ENCODE measurements at places on chromosomes 4 and X. TPM values are rescaled to one million over a fixed set of nuclear protein-coding genes. Genes with fewer than 3 reads are reported as not detected.

GRCh38 chr4:144666539-144667175, 20.7 kb downstream of the HHIP start:
- peak; percentile 59 for DNase-seq

GRCh38 chr4:119000400-119000799, 111.7 kb downstream of the SYNPO2 start:
- DNase-seq, result no peak

- no peak for DNase-seq
These were observed 25.6 kb downstream of the SLC16A2 start for GRCh38 chrX:74446876-74447275.

The GAGE1 gene
- total RNA-seq, result 0.20 TPM

DNA sequence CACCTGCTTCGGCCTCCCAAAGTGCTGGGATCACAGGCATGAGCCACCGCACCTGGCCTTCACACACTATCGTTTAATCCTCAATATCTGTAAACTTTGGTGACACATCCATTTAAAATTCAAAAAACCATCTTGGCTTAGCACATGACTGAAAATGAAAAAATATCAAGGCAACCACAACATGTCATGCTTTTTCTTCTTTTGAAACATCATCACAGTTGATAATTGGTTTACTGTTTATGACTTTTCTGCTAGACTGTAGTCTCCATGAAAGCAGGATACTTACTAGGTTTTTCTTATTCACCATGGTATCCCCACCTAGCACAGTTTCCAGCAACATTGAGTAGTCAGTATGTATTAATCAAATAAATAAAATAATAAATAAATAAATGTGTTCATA, 11.0 kb downstream of the GNRHR start:
- DNase-seq, result no peak

The MAGEA10 gene
- 0.60 TPM for total RNA-seq

The SSX2B gene
- total RNA-seq, result 3.7 TPM

DNA sequence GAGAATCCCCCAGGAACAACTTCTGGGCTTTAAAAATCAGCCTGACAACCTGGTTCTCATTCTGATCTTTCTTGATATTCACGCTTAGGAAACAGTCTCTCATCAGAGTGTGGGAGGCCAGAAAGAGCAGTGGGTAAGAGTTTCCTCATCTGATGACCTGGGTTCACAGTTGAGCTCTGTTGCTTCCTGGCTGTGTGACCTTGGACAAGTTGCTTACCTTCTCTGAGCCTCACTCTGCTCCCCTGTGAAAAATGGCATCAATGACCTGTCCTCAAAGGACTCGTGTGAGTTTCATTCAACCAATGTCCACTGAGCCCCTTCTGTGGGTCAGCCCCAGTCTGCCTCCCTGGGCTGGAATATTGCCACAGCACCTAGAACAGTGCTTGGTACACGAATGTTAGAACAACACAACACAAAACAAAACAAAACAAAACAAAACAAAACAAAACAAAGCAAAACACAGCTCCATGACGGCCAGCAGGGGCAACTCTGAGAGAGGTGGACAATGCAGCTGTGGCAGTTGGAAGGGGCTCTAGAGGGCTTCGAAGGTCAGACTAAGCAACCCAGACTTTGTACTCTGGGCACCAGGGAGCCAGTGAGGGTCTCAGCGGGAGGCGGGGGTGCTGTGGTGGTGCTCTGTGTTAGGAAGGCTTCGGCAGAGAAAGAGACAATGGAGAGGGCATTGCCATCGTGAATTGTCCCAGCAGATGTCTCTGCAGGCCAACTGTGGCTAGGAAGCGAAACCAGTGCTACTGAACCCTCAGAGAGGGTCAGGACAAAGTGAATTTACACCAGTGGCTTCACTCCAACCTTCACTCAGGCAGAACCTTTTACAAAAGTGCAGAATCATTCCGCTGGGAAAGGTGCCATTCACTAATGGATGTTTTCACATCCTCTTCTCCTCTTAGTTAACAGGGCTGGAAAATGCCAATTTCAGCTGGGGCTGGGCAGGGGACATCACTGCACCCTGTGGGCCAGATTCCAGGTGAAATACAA, 14.3 kb upstream of the C4orf50 start:
- DNase-seq, result peak; percentile 2

GRCh38 chrX:112677167-112677566, 2.6 kb downstream of the LHFPL1 start:
- no peak for DNase-seq

The KIF4A gene
- total RNA-seq, result 58.6 TPM

The SETD7 gene
- total RNA-seq, result 23.3 TPM

All from RPMI7951 (cell line).